Stimulated activated naive CD8-positive, alpha-beta T cell treated with anti-CD3 and anti-CD28 coated beads, Interleukin-15, Interleukin-2, amounts not matched to agents 100 U/mL and 50 U/mL, for 24 hours (primary cell): ENCODE measurements at places on chromosomes 12 and 14.

GRCh38 chr12:120231316-120232011 lies 30.6 kb upstream of the RPLP0 start:
- DNase-seq: peak; percentile 84

DNA sequence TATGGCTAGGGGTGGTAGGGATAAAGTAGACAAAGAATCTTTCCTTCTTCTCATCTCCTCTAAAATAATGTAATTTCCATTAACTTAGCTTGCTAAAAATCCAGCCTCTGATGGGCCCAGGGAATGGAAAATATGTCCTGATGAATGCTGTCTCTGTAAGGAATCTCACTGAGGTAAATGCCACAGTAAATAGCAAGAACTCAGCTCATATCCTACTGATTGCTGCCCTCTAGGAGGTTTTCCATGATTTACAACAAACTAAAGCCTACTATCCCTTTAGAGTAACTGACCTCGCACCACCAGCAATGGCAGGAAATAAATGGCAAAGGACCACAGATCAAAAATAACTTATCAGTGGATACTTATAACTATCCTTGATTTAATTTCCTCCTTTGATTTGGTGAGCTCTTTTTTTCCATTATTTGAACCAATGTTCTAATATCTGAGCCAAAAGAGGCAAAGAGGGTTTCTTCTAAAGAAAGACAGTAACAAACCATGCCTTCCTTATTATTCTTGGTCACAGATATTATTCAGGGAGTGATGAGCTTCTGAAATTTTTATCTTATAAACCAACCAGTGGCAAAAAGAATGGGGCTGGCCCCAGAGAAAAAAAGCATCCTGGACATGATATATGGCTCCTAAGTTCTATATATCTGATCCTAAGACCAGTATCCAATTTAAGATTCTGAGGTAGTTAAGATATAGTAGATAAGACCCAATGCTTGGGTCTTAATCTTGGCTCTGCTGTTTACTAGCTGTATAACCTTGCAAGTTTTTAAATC lies 43.8 kb downstream of the SENP1 start:
- DNase-seq: no peak

GRCh38 chr12:104369708-104370107 lies 66.2 kb downstream of the EID3 start:
- DNase-seq: no peak

DNA sequence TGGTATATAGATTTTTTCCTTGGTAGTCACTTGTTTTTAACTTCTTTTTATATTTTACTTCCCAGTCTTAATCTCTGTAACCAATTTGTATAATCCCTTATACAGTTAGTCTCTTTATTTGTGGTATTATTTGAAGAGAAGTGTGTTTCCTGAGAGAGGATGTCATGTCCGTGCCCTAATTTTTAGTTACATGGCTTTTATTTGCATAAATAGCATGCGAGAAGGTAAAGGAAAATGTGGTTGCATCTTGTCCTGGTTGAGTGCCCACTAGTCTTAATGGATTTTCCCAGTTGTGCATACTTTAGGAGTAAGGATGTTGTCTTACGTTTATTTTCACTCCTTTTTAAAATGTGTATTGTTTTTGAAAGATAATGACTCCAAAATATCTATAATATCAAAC lies 27.5 kb downstream of the RAP1B start:
- no peak for DNase-seq

DNA sequence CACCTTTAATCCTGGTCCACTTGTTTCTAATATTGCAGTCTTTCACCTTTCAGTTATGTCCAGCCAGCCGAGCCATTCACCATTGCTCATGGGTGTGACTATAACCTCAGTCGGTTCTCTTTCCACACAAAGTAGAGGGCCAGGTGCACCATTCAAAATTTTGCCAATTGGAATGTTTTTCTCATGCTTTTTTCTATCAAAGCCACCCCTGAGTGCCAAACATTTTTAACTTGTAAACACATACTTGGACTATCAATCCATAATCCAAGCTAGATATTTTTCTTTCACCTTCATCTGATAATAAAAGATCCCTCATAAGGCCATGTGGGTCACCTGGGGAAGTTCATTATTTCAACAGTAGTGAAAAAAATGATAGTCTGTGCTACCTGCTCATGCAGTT lies 52.4 kb downstream of the CCER1 start:
- DNase-seq: no peak

DNA sequence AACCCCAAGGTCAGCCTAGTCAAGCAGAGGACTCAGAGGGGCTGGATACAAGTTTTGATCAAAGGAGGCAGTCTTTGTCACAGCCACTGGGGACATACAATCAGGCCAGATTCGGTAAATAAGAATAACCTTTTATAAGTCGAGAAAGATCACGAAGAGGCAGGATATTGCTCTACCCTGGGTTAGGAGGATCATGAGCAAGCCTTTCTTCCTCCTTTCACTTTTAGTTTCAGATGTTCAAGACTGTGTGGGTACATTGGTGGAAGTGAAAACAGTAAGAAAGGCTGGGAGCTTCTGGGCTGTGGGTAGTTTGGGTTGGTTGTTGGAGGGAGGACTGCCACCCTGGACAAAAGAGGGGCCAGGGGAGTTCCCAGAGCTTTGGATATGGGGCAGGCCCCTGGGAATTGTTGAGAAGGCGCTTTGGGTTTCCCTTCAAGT lies 127.7 kb downstream of the SNAPC1 start:
- peak; percentile 25 for DNase-seq

DNA sequence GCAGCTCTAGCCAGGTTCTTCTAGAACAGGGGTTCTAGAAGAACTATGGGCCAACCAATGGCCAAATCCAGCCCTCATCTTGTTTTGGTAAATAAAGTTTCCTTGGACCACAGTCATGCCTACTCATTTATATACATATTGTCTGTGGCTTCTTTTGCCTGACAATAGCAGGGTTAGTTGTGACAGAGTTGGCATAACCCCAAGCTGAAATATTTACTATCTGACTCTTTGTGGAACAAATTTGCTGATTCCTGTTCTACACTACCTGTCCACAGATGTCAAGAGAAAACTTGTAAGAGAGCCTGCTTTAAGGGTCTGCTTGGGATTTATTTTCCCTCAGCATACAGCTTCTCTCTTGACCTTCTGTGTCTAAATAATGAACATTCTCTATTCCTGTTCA lies 289.0 kb downstream of the KSR2 start:
- no peak for DNase-seq

GRCh38 chr12:51389302-51389999 lies 1.8 kb downstream of the GALNT6 start:
- peak; percentile 40 for DNase-seq

- no peak for DNase-seq
Measured at GRCh38 chr12:112413855-112414625, 4.6 kb upstream of the RPL6 start.

GRCh38 chr12:56631790-56632700 lies 1.9 kb upstream of the BAZ2A start:
- peak; percentile 70 for DNase-seq

DNA sequence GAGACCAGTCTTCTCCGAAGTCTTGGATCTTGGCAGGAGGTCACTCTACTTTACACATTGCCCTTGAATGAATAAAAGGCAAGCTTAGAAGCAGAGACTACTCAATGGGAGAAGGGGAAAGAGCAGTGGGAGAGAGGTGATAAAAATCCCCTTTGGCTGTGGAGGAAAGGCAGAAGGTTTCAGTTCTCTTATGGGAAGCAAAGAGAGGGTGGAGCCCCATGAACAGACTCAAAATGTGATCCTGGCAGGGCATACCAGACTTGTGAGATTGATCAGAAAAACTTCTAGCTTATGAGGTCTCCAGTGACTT lies 49.6 kb upstream of the HECTD1 start:
- DNase-seq: no peak

GRCh38 chr14:90836692-90837063 lies 20.4 kb upstream of the TTC7B start:
- no peak for DNase-seq
